Sigmoid colon (tissue), 7 donors: ENCODE measurements at places on chromosomes 16 and 17. TPM values are rescaled to one million over a fixed set of nuclear protein-coding genes. Genes with fewer than 3 reads are reported as not detected.

- H3K36me3 ChIP-seq, result no peaks in the 10 kb centered on the region
- H3K27me3 ChIP-seq, result peaks cover 3% of the 10 kb centered on the region
- no peak overlapping the region for H3K4me3 ChIP-seq
- no peak for DNase-seq
- H3K4me1 ChIP-seq, result no peaks in the 10 kb centered on the region
- H3K27ac ChIP-seq, result no peak overlapping the region
These were observed 389.5 kb downstream of the KCNJ2 start for GRCh38 chr17:70558821-70559220.

GRCh38 chr16:14357328-14357727 is 272.7 kb downstream of the PARN start:
- H3K4me1 ChIP-seq, result no peaks in the 10 kb centered on the region
- H3K4me3 ChIP-seq, result no peak overlapping the region
- no peaks in the 10 kb centered on the region for H3K36me3 ChIP-seq
- DNase-seq, result no peak
- no peaks in the 10 kb centered on the region for H3K27me3 ChIP-seq

Gene PDILT
- not detected for polyA plus RNA-seq

DNA sequence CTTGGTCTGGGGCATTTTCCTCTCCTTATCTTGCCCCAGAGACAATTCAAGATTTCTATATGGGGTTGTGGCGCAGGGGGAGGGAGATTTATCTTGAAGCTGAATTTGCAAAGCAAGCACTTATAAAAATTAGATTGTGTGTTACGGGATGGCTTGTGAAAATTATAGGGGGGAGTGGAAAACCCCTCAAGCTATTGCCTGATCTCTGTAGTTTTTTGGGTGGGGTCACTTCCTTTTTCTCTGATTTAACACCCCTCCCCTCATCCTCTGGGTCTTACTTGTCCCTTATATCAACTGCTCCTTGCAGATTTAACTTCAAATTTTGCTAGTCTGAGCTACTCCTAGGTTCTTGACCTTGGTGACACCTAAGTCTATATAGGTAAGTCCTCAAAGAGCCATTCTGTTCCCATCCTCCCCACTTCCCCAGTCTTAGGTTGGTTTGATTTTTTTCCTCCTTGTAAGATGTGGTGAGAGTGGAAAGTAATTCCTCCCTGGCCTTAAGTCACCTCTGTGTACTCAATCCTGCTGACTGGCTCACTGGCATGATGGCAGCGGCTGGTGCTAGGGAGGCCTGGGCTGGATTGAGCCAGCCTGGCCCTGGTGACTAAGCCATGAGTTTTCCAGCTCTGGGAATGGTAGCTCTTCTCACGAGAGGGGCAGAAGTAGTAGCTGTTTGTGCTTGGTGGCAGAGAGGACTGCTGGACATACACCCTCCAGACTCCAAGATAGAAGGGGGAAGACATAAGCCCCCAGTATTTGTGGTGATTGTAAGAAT is 2.3 kb downstream of the ARL4D start:
- peak overlapping the region; percentile 95 for H3K27ac ChIP-seq
- peaks cover 6% of the 10 kb centered on the region for H3K4me1 ChIP-seq
- no peaks in the 10 kb centered on the region for H3K36me3 ChIP-seq

GRCh38 chr16:54930869-54931119 is 129 bp downstream of the IRX5 start:
- H3K27ac ChIP-seq, result no peak overlapping the region
- H3K36me3 ChIP-seq, result no peaks in the 10 kb centered on the region
- H3K4me3 ChIP-seq, result peak overlapping the region; percentile 50
- peaks cover 49% of the 10 kb centered on the region for H3K4me1 ChIP-seq
- DNase-seq, result no peak
- peaks cover 67% of the 10 kb centered on the region for H3K27me3 ChIP-seq

Gene KRTAP16-1
- not detected for polyA plus RNA-seq
